ENCODE measurements at places on chromosomes 4 and X. TPM values are rescaled to one million over a fixed set of nuclear protein-coding genes. Genes with fewer than 3 reads are reported as not detected.

Gene TCEAL6
- total RNA-seq, result not detected

Gene SULT1B1
- not detected for total RNA-seq

Gene TCEAL2
- total RNA-seq, result 2.4 TPM

Gene SERPINA7
- not detected for total RNA-seq

Gene TEX13C
- total RNA-seq, result not detected

Gene XG
- total RNA-seq, result not detected

Gene TMEM144
- 11.6 TPM for total RNA-seq

DNA sequence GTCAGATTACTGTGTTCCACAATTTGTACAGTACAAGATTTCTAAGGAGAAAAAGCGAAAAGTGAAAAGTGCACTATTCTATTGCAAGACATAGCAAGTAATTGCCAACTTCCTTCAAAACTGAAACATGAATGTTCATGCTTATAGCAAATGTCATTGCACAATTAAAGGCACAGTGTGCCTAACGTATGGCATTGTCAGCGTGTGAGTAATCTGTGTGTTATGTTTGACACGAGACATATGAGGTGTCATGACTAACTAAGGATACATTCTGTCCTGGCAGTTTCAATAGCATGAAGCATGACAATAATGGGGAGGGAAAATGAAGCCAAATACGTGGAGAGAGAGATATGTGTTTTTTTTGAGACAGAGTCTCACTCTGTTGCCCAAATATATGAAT lies 33.6 kb upstream of the TBC1D9 start:
- DNase-seq, result no peak

DNA sequence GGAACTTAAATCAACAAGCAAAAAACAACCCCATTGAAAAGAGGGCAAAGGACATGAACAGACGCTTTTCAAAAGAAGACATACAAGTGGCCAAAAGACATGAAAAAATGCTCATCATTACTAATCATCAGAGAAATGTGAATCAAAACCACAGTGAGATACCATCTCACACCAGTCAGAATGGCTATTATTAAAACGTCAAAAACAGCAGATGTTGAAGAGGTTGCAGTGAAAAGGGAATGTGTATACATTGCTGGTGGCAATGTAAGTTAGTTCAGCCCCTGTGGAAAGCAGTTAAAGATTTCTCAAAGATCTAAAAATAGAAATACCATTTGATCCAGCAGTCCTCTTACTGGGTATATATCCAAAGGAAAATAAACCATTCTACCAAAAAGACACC lies 22.6 kb downstream of the RTL9 start:
- DNase-seq, result peak; percentile 30

GRCh38 chr4:112853662-112854256 lies 195.7 kb upstream of the ANK2 start:
- DNase-seq, result peak; percentile 41

- peak; percentile 72 for DNase-seq
Measured at GRCh38 chr4:169024762-169025161, 14.7 kb upstream of the CBR4 start.

GRCh38 chrX:93120805-93121204 lies 552.6 kb downstream of the NAP1L3 start:
- no peak for DNase-seq

DNA sequence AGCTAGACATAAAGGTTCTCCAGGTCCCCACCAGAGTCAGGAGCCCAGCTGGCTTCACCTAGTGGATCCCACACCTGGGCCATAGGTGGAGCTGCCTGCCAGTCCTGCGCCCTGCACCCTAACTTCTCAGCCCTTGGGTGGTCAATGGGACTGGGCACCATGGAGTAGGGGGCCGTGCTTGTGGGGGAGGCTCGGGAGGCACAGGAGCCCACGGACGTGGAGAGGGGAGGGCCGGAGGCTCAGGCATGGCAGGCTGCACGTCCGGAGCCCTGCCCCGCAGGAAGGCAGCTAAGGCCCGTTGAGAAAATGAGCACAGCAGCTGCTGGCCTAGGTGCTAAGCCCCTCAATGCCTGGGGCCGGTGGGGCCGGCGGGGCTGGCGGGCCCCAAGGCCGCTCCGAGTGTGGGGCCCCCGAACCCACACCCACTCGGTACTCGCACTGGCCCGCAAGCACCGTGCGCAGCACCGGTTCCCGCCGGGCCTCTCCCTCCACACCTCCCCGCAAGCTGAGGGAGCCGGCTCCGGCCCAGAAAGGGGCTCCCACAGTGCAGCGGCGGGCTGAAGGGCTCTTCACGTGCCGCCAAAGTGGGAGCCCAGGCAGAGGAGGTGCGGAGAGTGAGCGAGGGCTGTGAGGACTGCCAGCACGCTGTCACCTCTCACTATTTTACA lies 291.1 kb downstream of the KLHL4 start:
- no peak for DNase-seq

- peak; percentile 67 for DNase-seq
Measured at GRCh38 chr4:26330186-26330787, 9.5 kb downstream of the RBPJ start.

DNA sequence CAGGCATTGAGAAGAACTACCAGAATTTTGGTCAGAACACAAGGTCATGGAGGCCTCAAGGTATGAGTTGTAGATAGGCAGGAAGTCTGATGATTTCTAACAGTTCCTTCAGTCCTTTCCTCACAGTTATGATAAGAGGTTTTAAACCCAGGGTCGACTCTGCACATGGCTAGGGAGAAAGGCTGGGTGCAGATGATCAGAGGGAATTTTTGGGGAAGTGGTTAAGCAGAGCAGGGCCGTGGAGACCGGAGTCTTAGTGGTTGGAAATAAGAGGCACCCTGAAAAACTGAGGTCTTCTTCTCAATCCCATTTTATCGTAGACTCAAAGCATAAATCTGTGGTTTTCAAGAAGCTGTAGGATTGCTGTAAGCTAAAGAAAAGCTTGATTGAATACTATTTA lies 118.5 kb upstream of the ANK2 start:
- no peak for DNase-seq

DNA sequence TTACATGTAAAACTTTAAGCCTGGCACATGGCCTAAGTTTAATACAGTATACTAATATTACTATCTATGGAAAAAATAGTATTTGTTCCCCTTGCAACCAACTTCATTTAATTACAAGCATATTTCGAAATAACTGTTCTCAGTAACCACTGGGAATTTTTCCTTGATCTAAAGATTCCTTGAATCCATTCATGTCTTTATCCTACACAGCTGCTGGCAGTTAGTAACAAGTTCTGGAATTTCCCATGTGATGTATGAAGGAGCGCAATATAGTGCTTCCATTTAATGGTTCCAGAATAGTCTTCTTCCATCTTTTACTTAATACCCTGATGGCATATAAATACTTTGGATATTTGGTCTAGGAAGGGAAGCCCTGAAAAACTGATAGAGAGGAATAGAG lies 136.5 kb downstream of the AASDH start:
- DNase-seq, result no peak

DNA sequence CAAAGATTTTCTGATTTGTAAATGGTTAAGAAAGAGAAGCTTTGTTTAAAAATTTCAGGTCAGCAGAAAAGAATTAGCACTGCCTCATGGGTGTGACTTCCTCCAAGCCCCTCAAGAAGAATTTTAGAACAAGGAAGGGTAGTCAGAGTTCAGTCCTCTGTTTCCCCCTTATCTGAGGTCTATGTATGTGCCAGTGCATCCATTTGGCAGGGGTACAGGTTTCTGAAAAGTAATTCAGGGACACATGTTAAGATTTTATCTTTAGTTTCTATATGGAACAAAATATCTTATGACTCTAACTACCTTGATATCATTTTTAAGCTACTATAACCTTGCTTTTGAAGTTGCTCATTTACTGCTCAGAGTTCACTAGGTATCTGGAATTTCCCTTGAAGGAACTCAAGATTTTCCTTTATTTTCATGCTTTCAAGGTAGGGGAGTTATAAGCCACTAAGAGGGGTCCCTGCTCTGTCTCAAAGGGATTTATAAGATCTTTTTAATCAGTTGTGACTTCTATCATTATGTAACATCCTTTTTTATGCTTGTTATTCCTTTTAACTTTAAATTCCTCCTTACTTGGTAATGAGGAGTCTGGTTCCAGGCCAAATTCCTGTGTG lies 24.4 kb upstream of the PLK4 start:
- no peak for DNase-seq
